ENCODE measurements at places on chromosomes 4 and X.

- DNase-seq: no peak
These were observed 178.3 kb downstream of the OPHN1 start for GRCh38 chrX:68254738-68255645.

DNA sequence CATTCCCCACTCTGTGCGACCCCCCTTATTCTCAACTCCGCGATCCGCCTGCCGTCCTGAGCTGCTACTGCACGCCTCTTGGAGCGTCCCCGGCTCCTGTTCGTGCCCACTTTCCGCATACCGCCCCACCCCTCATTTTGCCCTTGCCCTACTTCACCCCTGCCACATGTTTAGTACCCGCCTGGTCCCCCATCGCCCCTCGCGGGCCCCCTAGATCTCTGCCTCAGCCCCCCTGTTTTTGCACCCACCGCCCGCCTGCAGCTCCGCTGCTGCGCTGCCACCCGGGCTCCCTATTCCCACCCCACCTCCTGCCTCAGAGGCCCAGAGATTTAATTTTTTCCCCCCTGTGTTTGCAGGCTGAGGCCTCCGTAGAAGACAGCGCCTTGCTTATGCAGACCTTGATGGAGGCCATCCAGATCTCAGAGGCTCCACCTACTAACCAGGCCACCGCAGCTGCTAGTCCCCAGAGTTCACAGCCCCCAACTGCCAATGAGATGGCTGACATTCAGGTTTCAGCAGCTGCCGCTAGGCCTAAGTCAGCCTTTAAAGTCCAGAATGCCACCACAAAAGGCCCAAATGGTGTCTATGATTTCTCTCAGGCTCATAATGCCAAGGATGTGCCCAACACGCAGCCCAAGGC, 1.4 kb downstream of the MAGED1 start:
- DNase-seq: no peak

- no peak for DNase-seq
These were observed 195.7 kb downstream of the GPAT3 start for GRCh38 chr4:83731609-83732008.

DNA sequence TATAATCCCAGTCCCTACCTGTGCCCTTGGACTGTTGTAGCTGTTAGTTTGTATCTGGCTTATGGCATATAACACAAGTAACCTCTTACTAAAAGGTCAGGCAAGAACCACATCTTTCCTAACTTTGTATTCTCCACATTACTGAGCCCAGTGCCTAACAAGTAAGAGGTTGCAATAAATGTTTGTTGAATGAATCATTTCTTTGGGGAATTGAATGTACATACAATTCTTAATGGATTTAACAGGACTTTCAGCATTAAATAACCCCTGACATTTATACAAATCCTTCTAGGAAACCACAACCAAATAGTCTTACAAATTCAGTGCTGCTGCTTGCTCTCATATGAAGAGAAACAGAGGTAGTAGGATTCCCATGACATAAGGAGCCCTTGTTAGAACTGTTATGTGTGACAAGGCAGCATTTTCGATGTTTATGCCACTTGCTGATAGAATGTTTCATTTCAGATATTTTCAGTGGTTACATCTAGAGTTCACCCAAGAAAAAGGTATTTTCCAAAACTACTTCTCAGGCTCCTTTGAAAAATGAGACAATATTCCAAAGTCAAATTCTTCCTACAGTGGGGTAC, 62.0 kb downstream of the MBNL3 start:
- no peak for DNase-seq

- no peak for DNase-seq
These were observed 748 bp downstream of the FAM9B start for GRCh38 chrX:9033179-9033578.

DNA sequence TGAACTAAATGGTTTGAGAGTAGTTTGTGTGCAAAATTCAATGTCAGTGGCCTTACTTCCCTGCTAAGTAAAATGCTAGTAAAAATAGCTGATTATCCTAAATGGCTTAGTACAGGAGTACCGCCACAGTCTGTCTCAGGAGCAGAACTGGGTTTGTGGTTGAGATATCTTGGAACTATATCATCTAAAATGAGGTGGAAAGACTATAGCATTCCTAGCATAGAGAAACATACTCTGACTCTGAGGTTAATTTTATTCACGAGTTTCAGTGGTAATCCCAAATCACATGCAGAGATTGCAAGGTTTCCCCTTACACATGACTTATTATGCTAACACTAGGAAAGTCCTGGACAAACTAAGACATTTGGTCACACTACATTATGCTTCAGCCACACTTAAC, 70.4 kb downstream of the OR13H1 start:
- no peak for DNase-seq

DNA sequence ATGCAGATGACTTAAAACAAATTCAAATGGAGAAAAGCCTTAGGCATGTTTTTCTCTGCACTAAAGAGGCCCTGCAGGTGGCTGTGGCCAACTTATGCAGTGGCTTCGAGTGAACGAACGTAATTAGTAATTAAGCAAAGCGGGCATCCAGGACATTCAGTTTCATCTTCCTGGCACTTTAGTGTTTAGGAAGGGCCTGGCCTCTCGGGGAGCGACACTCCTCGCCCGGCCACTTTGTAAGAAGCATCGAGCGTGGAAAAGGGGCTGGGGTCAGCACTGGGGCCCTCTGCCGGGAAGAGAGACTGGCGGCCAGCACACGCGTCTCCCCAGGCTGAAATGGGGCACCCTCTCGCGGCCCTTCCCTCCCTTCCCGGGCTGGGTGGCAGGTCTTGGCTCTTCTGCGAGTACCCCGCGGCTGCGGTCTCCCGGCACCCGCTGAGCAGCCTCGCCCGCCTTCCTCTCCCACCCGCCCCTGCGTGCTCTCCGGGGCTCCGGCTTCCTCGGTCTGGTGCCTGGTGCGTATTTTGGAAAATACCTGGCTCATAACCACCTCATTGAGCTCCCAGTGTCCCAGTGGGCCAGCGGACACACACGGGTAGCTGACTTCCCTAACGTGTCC, 677 bp upstream of the CYP4V2 start:
- DNase-seq: no peak

GRCh38 chr4:89067417-89067816, 10.4 kb upstream of the FAM13A start:
- DNase-seq: no peak

Measured in left ventricle myocardium inferior (tissue), 1 donor.